ENCODE measurements at places on chromosomes 4 and X. TPM values are rescaled to one million over a fixed set of nuclear protein-coding genes. Genes with fewer than 3 reads are reported as not detected.

KLHL4 gene
- total RNA-seq: not detected

GPC3 gene
- total RNA-seq: 0.39 TPM

ZNF280C gene
- total RNA-seq: 5.4 TPM

SLC10A3 gene
- 29.5 TPM for total RNA-seq

MAGIX gene
- 1.1 TPM for total RNA-seq

DNA sequence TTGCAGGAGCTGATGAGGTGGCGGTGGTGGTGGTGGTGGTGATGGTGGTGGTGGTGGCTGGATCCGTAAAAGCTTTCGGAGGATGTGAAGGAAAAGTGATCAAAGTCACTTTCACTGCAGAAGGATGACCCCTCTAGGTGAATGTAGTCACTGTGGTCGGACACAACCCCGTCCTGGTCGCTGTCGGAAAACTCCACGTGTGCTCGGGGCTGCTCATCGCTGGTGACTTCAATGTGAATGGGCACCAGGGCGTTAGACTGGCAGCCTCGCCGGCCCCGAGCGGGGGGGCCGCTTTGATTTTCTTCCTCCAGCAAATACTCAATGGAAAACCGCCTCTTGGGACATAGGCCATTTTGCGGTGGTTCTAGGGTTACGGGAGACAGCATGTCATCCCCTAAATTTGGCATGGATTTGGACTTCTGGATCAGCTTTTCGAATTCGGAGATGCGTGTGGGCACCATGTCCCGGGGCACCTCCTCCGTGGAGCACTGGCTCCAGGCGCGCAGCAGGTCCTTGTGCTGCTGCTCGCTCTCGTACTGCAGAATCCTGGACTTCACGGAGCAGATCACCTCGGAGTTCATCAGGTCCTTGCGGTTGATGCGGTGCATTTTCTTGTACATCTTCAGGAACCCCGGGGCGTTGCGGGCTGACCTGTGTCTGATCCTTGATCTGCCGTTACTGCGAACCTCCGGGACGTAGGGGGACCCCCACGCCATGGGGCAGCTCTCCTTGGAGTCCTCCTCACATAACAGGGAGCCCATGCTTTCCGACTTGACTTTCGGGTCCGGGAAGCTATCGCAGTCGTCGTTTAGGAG lies 88.3 kb upstream of the PDLIM3 start:
- no peak for DNase-seq

DNA sequence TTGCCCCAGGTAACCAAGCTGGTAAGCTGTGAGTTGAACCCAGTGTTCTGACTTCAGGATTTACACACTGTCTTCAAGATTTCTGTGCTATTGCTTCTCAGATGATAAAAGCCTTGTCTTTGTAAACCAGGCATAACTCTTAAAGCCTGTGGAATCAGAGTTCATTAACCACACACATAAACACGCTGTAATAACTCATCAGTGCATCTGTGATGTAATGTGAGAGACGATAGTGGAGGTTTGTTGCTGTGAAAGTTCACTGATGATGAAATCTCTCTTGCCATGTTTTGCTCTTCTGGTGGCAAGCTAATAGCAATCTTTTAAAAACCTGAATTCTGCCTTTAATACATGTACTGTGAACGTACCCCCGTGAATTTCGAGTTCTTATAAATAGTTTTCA lies 41.5 kb downstream of the CLCN4 start:
- no peak for DNase-seq

DNA sequence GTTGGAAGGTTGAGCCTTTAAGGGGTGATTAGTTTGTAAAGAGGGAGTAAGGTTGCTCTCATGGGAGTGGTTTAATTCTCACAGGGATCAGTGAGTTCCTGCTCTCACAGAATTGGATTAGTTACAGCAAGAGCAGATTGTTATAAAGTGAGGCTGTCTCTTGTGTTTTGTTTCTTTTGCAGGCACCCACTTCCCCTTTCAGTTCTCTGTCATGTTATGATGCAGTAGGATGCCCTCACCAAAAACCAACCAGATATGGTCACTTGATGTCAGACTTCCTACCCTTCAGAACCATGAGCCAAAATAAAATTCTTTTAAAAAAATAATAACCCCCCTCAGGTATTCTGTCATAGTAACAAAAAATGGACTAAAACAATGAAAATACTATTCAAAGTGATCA lies 19.9 kb upstream of the IGSF1 start:
- no peak for DNase-seq

GRCh38 chr4:163500586-163500985 lies 6.1 kb downstream of the TMA16 start:
- no peak for DNase-seq

DNA sequence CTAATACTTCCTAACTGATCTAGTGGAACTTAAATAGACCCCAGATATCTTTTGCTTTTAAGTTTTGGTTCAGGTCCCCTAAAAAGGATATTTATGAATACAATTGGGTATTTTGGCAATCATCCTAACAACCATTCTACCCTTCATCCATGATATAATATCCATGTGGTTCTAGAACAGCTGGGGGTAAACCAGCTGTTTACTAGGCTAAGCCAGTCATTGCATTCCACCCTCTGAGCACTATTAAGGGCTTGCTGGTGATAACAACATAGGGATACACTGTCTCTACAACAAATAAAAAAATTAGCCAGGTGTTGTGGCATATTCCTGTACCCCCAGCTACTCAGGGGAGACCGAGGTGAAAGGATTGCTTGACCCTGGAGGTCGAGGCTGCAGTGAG lies 54.8 kb upstream of the MAPK10 start:
- no peak for DNase-seq

DNA sequence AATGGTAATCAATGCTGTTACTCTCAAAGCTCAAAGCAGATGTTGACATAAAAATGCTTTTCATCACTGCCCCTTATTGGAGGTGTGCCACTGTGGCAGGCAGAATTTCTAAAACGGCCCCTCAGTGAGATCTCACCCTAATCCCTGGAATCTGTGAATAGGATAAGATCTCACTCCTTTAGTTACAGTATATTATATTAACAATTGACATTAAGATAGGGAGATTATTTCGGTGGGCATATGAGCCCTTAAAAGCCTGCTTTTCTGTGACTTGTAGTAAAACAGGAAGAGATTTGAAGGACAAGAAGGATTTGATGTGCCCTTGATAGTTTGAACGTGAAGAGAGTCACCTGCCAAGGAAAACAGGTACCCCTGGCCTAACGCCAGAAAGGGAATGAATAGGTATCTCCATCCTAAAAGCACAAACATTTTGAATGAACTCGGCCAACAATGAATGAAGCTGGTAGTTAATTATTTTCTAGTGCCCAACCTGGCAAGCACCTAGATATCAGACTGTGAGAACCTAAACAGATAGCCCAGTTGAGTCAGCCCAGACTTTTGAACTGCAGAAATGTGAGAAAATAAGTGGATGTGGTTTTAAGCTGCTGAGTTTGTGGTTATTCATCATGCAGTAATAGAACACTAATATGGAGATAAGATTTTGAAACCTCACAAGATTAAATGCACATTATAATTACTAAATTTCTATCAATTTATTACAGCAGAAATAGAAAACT lies 881.6 kb downstream of the PCDH18 start:
- DNase-seq: no peak

DNA sequence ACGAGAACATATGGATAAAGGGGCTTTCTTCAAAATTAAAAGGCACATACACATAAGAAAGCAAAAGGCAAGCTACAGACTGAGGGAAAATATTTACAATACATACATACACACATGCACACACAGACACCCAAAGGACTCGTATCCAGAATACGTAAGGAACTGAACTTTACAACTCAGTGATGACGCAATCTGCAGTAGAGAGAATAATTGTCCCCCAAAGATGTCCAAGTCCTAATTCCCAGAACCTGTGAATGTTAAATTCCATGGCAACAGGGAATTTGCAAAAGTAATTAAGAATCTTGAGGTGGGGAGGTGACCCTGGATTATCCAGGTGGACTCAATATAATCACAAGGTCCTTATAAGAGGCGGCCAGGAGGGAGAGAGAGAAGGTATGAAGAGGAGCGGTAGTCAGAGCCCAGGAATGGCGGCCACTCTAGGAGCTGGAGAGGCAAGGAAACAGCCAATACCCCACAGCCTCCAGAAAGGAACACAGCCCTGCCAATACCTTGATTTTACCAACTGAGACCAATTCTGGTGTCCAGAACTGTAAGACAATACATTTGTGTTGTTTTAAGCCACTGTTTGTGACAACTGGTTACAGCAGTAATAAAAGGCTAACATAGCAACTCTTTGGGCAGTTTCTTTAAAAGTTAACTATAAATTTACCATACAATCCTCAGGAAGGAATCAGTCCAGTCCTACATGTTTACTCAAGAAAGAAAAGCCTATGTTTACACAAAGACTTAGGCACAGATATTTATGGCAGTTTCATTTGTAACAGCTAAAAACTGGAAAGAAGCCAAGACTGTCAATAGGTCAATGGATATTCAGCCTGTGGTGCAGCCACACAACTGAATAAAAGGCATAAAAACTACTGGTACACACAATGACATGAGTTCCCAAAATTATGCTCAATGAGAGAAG lies 27.3 kb upstream of the STS start:
- DNase-seq: no peak

GRCh38 chr4:15851969-15852368 lies 73.8 kb downstream of the CD38 start:
- DNase-seq: no peak

- DNase-seq: no peak
These were observed 67.6 kb upstream of the TLL1 start for GRCh38 chr4:165805406-165805805.

DNA sequence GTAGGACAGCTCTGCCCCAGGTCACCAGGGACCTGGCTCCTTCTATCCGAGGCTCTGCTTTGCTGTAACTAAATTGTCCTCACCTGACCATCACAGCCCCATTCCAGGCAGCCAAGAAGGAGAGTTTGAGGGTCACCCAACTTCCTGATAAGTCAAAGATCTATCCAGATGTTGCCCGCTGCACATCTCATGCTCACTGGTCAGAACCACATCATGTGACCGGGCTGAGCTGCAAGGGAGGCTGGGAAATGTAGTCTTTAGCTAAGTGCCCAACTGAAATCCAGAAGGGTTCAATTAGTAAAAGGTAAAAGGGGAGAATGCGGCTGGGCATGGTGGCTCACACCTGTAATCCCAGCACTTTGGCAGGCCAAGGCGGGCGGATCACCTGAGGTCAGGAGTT lies 18.4 kb downstream of the HMX1 start:
- no peak for DNase-seq

DNA sequence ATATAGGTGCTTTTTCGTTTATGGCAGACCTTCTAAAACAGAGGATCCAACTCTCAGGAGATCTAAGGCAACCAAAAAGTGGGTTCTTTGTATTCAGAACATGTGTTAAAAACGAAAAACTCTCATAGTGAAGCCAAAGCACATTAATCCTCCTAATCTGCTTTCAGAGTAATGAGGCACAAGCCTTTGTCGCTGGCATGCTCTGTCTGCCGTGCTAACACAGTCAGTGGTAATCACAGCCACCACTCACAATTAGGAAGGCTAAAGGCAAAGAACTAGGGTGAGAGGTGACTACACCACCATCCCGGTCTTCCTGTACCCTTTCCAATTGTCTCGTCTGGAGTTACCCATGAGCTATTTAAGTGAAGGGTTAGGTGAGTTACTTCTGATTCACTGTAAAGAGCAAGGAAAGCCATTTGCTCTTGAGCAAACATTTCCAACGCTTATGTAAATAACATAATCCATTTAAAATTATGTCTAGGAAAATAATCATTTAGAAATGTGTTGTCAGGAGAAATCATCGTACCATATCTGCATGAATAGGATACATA lies 40.7 kb downstream of the NPY2R start:
- DNase-seq: no peak

All from T-helper 17 cell (primary cell).